ENCODE measurements at places on chromosomes 2 and 18. TPM values are rescaled to one million over a fixed set of nuclear protein-coding genes. Genes with fewer than 3 reads are reported as not detected.

The GDF7 gene
- 0.09 TPM for total RNA-seq

The AMER3 gene
- not detected for total RNA-seq

The MALL gene
- total RNA-seq, result 142 TPM

The SPC25 gene
- 15.8 TPM for total RNA-seq

The POU3F3 gene
- not detected for total RNA-seq

The LHCGR gene
- not detected for total RNA-seq

The IL36A gene
- total RNA-seq, result not detected

The FHL2 gene
- total RNA-seq, result 56.6 TPM

The TLX2 gene
- total RNA-seq, result 0.48 TPM

The LYPD1 gene
- total RNA-seq, result 15.2 TPM

The INHA gene
- 0.39 TPM for total RNA-seq

The ADGRF3 gene
- 0.06 TPM for total RNA-seq

The ST8SIA3 gene
- total RNA-seq, result not detected

The CCDC88A gene
- 24.3 TPM for total RNA-seq

The CTNNA2 gene
- total RNA-seq, result 0.23 TPM

The CNNM3 gene
- 13.0 TPM for total RNA-seq

The LPIN2 gene
- total RNA-seq, result 20.7 TPM

The KCNG2 gene
- total RNA-seq, result not detected

The KIF5C gene
- 0.32 TPM for total RNA-seq

The SMAD7 gene
- 20.7 TPM for total RNA-seq

The ERFE gene
- total RNA-seq, result 9.1 TPM

The SERPINB7 gene
- 1.7 TPM for total RNA-seq

The ANO7 gene
- total RNA-seq, result 1.9 TPM

The PPM1B gene
- 31.5 TPM for total RNA-seq

The ITGA6 gene
- 38.0 TPM for total RNA-seq

The ICOS gene
- not detected for total RNA-seq

The C2orf66 gene
- total RNA-seq, result 0.14 TPM

The PPP1CB gene
- 133 TPM for total RNA-seq

The IL36RN gene
- 0.21 TPM for total RNA-seq

The CLK1 gene
- 32.6 TPM for total RNA-seq

The TPO gene
- total RNA-seq, result not detected

The ABCA12 gene
- total RNA-seq, result 0.17 TPM

The TEKT4 gene
- total RNA-seq, result not detected

The LIMS3 gene
- not detected for total RNA-seq

The CNTNAP5 gene
- total RNA-seq, result not detected

The AKAIN1 gene
- not detected for total RNA-seq

The HOXD13 gene
- total RNA-seq, result 0.27 TPM

The UGT1A4 gene
- total RNA-seq, result 0.12 TPM

The NT5C1B gene
- total RNA-seq, result not detected

The RND3 gene
- 46.2 TPM for total RNA-seq

The SERPINB12 gene
- not detected for total RNA-seq
